ENCODE measurements at places on chromosomes 16 and 17.

DNA sequence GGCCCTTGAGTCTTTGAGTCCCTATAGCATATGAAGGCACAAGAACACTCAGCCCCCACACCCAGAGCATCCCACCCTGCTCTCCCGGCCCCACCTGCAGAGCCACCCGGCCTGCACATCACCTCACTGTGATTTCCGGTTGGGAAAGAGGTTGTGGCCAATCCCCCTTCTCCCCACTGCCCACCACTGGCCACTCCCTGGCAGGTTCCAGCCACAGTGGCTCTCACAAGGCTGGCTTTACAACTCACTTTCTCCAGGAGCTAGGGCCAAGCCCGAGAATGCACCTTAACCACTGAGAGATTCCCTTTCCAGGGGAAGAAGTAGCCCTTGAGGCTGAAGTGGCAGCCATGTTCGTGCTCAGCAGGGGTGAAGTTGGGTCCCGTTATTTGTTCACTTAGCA lies 123.9 kb downstream of the C16orf78 start:
- DNase-seq: no peak

GRCh38 chr16:79668502-79668901 lies 68.0 kb upstream of the MAF start:
- DNase-seq: no peak

GRCh38 chr17:48540213-48540612 lies 4.7 kb downstream of the HOXB2 start:
- DNase-seq: no peak

DNA sequence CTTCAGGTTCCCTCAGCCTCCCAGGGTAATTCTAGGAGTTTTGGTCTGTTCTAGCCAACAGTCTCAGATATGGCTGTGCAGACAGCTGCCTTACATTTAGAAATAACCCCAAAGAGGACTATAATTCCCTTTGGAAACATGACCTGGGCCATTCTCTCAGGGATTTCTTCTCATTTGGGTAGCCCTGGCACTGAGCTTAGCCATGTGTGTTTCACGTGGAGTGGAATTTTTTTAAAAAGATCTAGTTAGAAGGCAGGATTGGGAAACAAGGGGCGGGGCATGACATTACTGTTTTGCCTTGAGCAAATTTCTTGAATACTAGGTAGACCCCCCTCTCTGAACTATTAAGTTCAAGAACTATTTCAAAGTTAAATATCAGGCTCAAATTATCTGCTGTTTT lies 29.6 kb upstream of the MRC2 start:
- no peak for DNase-seq

DNA sequence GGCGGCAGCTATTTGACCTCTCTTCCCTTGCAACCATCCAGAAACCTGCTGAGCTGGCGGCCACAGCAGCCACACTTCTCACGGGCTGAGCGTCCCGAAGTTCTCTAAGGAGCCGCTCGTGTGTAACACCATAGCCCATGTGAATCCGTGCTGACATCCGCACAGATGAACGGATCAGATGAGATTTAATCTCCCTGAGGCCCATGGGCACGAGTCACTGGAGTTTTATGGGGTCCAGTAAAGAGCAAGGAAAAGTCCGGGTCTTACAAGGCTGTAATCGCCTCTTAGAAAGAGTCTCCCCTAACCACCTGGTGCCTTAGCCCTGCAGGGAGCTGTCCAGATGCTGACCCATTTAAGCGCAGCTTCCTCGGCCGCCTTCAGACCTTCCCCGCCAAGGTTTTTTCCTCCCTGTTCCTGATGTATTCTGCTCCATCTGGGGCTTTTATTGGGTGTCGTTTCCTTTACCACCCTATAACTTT lies 5.5 kb upstream of the CACNG5 start:
- no peak for DNase-seq

GRCh38 chr16:84712138-84712671 lies 12.4 kb downstream of the USP10 start:
- DNase-seq: no peak

- no peak for DNase-seq
Observed at GRCh38 chr17:71251276-71251675, 869.5 kb upstream of the SOX9 start.

GRCh38 chr17:50620858-50621257 lies 13.8 kb upstream of the ABCC3 start:
- no peak for DNase-seq

- DNase-seq: no peak
Observed at GRCh38 chr17:73958453-73958852, 245.0 kb upstream of the RPL38 start.

GRCh38 chr17:9095390-9095789 lies 74.1 kb downstream of the NTN1 start:
- DNase-seq: no peak

DNA sequence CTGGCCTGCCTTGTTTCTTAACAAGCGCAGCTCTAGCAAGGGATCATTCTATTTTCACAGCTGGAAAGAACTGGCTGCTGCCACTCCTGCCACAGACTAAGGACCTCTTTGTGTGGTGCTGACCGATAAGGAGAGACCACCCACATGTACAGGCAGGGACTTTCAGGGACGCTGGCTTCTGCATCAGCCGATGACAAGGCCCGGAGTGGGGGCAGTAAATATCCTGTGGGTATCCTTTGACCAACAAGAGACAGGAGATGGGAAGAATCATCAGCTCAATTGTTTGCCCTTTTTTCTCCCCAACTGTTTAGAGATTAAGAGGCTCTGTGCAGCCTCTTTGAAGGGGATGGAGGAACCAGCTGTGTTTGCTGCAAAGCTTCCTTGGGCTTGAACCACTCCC lies 9.2 kb upstream of the ITPRIPL2 start:
- no peak for DNase-seq

GRCh38 chr16:46732561-46732960 lies 15.6 kb downstream of the MYLK3 start:
- DNase-seq: no peak

DNA sequence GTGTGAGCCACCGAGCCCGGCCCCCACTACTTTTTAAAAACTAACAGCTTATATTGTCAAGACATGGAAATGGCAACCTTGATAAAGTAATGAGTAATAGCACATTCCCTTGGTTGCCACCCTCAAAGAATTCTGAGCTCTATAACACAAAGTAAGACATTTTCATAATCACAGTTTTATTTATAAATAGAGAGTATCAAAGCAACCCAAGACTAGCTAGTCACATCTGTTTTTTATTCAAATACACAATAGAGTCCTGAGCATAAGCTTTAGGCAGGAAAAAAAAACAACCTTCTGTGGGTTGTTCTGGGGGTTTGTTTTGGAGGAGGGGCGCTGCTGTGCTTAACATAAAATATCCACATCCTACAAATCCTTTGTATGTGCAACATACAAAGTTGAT lies 68.7 kb downstream of the CEP95 start:
- no peak for DNase-seq

Data from naive B cell (primary cell).